HFFc6 (cell line): ENCODE measurements at places on chromosomes 13 and 19.
A peak's percentile ranks its signal among the peaks of the same experiment; 100 is the strongest.

GRCh38 chr19:41637484-41637883, 10.6 kb upstream of the CEACAM4 start:
- DNase-seq: no peak

DNA sequence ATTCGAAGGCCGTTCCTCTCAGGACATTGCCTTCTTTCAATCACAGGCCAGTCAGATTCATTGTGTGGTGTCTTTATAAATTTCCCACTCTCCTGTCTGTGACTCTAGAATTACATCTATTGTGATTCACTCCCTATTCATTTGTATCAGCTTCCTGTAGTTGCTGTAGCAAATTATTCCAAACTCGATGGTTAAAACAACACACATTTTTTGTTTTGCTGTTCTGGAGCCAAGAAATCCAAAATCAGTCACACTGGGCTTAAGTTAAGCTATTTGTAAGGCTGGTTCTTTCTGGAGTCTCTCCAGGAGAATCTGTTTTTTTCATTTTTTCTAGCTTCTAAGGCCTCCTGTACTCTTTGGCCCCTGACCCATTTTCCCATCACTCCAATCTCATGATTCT, 1487.0 kb upstream of the SLC10A2 start:
- DNase-seq: no peak

- no peak for DNase-seq
Measured at GRCh38 chr13:73880365-73880764, 253.8 kb downstream of the KLF12 start.

DNA sequence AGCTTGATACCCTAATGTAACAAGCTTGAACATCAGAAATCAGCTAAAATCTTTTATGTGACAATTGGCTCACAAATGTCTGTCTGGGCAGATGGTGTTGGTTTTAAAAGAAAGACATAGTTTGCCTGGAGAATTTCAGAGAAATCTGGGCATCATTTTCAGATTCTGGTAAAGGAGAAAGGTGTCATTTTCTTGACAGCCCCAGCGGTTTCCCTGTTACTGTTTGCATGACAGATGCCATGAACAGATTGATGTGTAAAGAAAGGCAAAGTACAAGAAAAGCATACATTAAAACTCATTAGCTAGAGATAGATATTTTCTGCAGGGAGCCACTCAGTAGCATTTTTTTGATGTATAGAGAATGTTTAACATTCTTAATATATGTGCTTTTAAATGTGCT, 987.9 kb downstream of the OLFM4 start:
- DNase-seq: no peak

DNA sequence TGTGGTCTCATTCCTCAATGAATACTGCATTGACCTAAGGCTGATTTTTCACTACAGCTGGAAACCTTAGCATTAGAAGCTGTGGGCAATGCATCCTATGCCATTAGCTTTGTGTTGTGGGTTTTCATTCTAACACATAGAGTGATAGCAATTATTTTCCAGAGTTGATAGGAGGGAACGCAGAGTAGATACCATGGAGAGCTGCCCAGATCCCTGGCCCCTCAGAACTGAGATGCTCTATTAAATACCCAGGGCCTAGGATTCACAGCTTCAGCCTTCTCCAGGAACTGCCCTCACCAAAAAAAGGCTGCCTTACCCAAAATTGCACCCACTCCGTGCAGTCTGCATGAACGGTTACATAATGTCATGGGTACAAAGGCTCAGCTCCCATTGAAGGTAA, 444.4 kb downstream of the SUCLA2 start:
- no peak for DNase-seq

DNA sequence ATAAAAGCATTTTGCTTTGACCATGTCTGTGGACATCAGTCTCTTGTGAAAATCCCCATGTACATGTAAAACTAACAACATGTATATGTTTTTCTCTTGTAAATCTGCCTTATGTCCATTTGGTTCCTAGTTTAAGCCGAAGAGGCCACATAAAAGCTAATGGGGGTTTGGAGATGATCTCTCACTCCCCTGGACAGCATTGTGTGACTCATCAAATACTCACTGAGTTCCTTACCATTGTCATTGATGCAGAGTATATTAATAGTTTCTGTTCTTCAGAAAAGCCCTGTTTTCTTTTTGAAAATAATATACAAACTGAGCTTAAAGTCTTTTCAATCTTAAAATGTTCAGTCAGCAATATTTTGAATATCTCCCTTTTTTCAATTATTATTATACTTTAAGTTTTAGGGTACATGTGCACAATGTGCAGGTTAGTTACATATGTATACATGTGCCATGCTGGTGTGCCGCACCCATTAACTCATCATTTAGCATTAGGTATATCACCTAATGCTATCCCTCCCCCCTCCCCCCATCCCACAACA, 536.7 kb upstream of the HTR2A start:
- peak; percentile 20 for DNase-seq

DNA sequence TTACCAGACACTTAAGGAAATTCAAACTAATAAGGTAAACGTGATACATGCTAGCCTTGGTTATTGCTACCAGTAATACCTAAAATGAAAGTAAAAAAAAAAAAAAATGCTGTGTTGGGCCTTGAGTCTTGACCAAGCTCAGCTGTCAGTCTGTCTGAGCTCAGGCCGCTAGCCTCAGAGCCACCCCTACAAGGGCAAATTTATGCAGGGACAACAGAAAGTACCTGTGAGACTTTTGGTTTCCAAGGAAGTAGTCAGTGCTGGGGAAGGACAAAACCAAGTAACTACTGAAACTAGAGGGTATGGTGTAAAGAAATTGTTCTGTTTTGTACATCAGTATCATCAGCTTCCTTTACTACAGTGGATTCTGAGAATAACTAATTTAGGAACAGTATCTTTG, 134.3 kb upstream of the SLITRK5 start:
- no peak for DNase-seq

DNA sequence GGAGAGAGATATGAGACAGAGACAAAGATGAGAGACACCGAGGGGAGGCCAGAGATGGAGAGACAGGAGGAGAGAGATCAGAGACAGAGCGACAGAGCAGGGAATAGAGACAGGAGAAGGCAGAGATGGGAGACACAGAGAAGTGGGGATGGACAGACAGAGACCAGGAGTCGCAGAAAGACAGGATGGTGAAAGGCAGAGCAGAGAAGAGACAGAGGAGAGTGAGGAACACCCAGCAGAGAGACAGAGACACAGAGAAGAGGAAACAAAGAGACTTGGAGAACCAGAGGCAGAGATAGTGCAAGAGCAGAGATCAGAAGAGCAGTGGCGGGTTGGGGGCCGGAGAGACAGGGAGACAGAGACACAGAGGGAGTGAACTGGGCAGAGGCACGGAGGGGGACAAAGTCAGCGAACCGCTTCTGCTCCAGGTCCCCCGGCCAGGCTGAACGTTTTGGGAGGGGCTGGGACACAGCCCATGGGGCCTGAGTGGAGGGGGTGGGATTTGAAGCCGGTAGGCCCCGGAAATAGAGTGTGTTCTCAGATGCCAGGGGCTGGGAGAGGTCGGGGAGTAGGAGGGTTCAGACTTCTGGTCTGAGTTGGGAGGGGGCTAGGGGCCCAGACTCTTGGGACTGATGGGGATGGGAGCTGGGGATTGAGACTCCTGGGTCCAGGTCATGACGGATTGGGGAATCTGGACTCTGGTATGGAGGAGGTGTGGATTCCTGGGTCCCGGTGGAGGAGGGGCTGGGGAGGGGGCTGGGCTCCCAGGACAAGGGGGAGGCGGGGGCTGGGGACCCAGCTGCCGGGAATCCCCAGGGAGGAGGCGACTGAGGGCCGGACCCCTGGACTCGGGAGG, 654 bp downstream of the ZNF579 start:
- no peak for DNase-seq

GRCh38 chr13:110257408-110257807, 49.5 kb downstream of the COL4A1 start:
- DNase-seq: no peak

- DNase-seq: no peak
Measured at GRCh38 chr13:53340505-53341143, 312.0 kb downstream of the OLFM4 start.

- peak; percentile 15 for DNase-seq
Measured at GRCh38 chr19:47609906-47610894, 1.3 kb downstream of the BICRA start.

DNA sequence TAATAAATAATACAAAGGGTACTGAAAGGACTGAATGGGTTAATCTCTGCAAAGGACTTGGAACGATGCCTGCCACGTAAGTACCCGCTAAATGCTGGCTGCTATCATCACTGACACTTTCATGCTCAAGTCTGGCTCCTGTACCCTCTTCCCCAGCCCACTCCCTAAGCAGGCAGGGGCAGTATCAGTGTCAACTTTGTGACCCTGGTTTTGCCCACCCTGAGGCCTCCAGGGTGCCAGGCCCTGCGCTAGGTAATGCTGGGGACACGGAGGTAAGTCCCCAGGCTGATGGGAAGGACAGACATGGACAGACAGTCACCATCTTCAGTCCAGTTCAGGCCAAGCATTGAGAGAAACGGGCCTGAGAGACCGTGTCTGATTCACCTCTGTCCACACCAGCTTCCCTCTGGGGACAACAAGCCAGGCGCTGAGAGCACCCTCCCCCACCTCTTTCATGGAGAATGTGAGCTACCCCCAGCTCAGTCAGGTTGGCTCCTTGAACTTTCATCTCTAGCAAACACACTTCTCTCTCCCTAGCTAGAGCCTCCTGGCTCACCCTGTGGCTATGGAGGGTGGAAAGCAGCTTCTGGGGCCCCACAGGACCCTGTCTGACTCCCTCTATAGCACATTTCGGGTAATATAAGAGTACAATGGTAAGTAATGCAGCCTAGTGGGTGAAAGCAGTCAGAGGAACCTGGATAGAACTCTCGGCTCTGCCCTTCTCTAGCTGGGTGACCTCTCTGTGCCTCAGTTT, 800 bp downstream of the ETFB start:
- DNase-seq: peak; percentile 32

DNA sequence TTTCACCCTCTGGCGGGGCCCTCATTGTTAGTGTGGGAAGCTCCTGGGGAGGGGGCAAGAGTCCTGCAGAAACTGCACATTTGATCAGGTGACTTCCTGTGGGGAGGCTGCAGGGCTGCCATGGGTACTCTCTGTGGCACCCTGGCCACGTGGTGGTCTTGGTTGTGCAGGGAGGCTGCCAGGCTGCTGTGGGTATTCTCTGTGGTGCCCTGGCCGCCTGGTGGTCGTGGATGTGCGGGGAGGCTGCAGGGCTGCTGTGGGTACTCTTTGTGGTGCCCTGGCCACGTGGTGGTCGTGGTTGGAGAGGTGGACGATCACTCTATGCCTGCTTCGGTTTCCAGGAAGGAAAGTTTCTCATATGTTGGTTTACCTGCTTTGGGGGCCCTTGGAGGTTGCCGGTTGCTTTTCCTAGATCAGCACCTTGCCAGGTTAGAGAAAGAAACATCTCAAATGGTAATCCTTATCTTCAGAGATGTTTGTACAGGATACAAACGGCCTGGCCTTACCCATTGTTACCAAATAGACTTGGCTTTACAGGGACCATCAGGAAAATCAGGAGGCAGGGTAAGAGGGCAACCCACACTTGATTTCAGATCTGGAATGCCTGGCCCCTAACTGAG, 22.9 kb downstream of the TEX29 start:
- no peak for DNase-seq

GRCh38 chr13:24511019-24511815, 1.4 kb downstream of the PARP4 start:
- DNase-seq: peak; percentile 87

DNA sequence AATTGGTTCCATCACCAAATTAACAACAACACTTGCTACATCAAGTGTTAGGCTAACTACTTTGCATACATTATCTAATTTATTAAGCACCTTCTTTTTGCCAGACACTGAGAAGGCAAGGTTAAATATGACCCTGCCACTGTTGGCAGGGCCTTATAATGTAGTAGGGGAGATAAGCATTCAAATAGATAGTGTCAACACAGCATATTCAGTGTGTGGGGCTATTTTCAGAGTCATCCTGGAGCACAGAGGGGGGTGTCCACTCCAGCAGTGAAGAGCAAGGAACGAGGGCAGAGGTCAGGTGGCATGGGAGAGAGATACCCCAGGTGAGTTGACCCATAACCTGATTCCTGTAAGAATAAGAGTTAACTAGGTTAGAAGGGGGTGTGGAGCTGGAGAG, 121.6 kb downstream of the COG6 start:
- DNase-seq: no peak

GRCh38 chr13:96141032-96141431, 51.1 kb downstream of the HS6ST3 start:
- no peak for DNase-seq

DNA sequence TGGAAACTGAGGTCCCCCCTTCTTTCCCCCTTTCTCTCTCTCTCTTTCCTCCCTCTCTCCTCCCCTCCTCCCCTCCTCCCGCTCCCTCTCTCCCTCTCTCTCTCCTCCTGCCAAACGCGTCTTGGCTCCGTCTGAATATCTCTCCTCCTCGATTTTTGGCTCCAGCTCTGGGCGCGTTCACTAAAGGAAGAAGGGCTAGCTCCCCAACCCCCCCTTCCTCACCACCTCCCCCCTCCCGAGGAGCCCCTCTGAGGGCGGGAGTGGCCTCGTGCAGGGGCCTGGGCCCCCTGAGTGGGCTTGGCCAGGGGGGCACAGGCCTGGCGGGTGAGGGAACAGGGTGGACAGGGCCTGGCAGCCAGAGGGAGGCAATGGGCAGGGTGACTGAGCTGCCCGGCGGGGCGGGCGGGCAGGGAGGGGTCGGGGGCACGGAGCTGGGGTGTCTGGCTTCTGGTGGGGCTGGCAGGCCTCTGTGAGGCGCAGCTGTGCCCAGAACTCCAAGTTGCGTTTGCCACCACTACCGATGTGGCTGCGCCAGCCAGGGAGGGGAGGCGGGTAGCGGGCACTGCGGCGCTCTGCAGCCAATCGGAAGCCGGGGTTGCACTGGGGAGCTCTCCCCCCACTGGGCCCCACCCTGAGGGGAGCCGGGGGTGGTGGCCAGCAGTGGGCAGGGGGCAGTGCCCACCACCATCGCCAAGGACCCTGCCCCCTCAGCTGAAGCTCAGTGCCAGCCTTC, 7.1 kb downstream of the NFIX start:
- no peak for DNase-seq

GRCh38 chr13:68176475-68176874, 946.3 kb upstream of the PCDH9 start:
- no peak for DNase-seq

DNA sequence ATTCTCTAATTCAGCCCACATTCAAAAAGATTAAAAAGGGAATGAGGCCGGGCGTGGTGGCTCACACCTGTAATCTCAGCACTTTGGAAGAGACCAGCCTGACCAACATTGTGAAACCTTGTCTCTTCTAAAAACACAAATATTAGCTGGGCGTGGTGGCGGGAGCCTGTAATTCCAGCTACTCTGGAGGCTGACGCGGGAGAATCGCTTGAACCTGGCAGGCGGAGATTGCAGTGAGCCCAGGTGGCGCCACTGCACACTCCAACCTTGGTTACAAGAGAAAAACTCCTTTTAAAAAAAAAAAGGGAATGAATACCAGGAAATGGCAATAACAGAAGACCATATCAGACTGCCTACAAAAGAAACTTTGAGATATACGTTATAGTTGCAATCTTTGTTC, 1244.5 kb downstream of the PCDH9 start:
- DNase-seq: no peak
